Stimulated activated CD4-positive, alpha-beta T cell treated with anti-CD3 and anti-CD28 coated beads, Interleukin-12 subunit alpha, Interleukin-12 subunit beta, amount 100 ng/mL, for 48 hours (primary cell): ENCODE measurements at places on chromosomes 3 and 15.

DNA sequence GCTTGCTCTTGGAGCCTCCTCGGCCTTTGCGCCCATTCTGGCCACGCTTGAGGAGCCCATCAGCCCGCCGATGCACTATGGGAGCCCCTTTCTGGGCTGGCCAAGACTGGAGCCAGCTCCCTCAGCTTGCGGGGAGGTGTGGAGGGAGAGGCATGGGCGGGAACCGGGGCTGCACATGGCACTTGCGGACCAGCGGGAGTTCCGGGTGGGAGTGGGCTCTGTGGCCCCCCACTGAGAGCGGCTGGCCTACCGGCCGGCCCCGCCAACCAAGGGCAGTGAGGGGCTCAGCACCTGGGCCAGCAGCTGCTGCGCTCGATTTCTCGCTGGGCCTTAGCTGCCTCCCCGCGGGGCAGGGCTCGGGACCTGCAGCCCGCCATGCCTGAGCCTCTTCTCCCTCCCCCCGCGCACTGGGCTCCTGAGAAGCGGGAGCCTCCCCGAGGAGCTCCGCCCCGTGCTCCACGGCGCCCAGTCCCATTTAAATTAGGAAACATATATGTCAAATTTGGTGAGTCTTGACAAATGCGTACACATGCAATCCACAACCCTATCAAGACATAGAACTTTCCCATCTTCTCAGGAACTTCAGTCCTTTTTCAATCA lies 97.6 kb upstream of the CNTN3 start:
- DNase-seq = no peak

DNA sequence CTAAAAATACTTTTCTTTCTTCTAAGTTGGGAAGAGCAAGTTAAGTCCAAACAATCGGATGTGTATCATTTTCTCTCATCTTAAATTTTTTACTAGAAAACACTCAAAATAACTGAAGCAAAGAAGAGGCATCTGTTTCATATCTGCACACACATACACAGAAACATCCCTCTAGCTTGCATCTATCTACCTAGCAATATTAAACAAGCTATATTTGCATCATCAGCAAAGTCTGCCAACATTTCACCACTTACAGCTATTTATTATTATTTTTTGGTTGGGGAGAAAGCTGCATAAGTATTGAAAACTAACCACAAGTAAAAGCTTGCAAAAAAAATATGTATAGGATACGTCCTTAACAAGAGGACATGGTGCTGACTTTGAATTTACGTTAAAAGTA lies 1.9 kb downstream of the GOLIM4 start:
- DNase-seq = no peak

DNA sequence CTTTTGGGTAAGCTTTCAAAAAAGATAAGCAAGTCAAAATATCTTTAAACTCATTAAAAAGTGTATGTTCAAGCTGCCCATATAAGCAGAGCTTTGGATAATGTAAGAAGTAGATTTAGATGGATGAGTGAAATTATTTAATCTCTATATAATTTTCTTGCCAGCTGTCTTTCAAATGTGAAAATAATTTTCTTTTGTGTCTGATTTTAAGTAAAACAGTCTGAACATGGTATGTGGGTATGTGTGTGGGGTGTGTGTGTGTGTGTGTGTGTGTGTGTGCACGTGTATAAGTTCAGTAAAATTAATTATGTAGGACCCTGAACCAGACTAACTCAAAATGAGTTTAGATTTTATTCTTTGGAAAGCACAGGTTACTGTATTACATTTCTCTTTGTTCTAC lies 155.2 kb upstream of the CGNL1 start:
- DNase-seq = no peak

- DNase-seq = no peak
These were observed 78.8 kb downstream of the BFSP2 start for GRCh38 chr3:133478624-133479023.

- DNase-seq = no peak
These were observed 1.3 kb upstream of the SPTSSB start for GRCh38 chr3:161372321-161373260.

GRCh38 chr3:183980403-183980802 lies 37.3 kb downstream of the ABCC5 start:
- no peak for DNase-seq

DNA sequence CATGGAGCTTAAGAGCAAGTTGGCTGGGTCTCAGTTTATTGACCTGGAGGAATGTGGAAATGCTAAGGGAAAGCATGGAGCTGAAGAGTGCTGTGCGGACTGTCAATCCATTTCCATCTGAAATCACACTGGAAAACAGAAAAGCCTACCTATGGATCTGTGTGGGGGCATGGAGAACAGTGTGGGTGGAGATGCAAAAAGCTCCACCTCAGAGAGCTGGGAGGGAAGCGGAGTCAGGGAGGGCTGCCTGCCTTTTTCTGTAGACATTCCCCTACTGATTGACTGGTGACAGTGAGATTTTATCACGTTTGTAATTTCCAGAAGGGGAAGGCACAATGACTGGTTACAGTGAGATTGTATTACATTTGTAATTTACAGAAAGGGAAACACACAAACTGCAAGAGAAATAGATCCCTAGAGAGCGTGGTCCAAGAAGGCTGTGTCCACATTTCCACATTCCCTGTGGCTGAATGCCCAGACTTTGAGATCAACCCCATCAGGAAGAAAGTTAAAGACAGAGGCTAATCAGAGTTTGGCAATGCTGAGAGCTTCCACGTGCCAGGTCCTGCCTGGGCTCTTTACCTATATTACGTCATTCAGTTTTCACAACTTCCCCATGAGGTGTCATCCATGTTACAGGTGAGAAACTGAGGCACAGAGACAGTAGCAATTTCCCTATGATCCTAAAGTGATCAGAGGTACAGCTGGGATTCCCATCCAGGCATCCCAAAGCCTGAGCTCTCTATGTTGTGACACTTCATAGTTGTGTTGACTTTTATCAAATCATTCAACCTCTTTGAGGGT lies 67.7 kb upstream of the NSMCE3 start:
- DNase-seq = no peak

- DNase-seq = no peak
These were observed 45.3 kb upstream of the PLCL2 start for GRCh38 chr3:16839271-16840100.

DNA sequence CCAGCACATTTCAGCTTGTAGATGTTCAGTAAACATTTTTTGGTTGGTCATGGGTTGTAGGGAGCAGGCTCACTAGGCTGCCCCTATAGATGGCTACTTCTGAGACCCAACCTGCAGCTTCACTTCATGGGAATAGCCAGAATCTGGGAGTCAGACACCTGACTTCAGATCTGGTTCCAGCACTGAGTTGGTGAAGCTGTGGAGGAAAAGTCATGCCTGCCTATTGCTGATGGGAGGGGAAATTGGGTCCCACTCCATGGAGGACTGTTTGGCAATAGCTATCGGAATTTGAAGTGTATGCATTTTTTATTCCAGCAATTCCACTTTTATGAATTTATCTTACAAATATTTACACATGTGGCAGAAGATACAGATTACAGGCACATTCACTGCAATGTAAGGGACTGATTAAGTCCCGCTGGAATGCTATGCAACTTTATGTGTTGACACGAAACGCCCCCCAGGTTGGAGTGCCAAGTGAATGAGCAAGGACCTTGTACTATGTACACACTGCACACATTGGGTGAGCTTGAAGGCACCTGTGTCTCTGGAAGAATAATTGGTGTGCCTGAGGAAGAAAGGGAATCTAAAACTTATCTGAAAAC lies 7.8 kb upstream of the CCR1 start:
- DNase-seq = no peak

- no peak for DNase-seq
These were observed 33.4 kb upstream of the CTDSPL2 start for GRCh38 chr15:44394062-44394461.

GRCh38 chr15:91887321-91887720 lies 33.8 kb downstream of the SLCO3A1 start:
- no peak for DNase-seq

DNA sequence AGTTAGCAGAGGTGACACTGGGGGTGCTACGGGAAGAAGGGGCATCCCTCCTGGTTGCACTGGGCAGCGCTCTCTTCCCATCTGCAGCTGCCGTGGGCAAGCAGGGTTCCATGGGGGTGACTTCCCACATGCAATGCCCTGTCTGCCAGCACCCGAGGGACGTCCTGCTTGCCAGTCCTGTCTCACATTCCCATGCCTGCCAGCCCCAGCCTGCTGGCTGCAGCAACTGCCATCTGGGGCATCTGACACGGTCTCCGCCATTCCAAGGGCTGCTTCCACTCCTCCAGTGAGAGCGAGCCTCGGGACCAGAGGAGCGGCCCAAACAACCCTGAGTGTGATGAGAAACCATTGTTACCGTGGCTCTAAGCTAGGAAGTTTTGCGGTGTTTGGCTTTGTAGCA lies 45.4 kb upstream of the RPL32 start:
- DNase-seq = no peak

GRCh38 chr15:80929225-80929624 lies 60.4 kb downstream of the MESD start:
- no peak for DNase-seq

- DNase-seq = peak; percentile 32
These were observed 6.0 kb downstream of the SNRPA1 start for GRCh38 chr15:101288905-101289513.

GRCh38 chr3:27746838-27747237 lies 24.7 kb upstream of the EOMES start:
- DNase-seq = no peak

GRCh38 chr15:48423896-48424475 lies 92.8 kb downstream of the DUT start:
- no peak for DNase-seq

DNA sequence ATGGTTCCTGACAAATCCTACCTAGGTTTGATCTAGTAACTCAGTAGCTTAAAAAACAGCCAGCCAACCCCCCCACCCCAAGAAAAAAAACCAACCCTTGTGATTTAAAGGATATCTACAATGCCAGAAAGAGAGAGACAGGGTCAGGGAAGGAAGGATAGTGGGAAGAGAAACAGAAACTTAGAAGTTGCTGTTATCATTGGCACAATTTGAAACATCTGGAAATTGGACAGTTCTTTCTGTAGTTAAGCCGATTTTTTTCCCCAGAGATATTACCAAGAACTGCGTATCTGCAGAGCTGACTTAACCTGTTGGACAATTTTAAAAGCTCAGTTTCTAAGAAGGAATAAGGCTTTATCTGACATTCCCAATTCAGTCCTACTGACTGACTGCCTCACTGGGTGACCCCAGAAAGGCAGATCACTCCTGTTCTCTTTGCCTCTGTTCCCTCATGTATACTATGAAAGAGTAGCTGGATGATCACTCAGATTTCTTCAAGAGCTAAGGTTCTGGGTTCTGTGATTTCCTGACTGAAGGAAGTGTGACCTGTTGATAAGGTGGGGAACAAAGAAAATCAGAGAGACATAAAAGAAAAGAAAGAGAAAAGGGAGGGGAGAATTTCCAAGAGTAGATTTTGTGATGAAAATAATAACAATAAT lies 128.3 kb downstream of the MAP2K5 start:
- no peak for DNase-seq

DNA sequence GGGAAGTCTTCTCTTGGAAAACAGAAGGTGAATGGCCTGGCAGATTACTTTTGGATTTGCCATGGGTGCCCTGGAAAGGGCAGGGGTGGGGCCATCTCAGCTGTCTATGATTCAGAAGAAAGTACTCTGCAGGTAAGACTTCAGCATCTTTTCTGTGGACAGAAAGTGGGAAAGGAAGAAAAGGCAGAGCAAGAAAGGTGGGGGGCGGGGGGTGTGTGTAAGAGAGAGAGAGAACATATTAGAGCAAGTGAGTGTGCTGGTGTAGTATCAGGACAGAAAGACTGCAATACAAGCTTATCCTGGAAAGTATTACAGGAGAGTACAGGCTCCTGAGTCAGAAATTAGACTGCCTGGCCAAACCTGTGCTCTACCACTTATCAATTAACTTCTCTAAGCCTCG lies 5.5 kb downstream of the TAGLN3 start:
- DNase-seq = no peak

DNA sequence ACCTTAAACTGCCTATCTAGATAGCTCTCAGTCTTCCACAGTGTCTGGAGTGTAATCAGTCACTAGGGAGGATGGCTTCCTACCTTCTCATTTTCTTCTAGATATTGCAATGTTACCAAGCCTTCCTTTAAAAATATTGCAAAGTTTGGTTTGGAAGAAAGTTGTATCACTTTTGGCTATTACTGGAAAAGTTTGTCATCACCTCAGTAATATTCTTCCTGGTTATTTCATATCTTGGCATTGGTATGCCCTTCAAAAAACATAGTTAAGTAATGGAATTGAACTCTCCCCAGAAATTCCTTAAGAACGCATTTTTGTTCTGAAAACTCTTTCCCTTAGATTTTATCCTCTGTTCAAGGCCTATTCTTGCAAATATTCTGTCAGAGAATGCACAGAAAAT lies 179.3 kb upstream of the MME start:
- DNase-seq = no peak

DNA sequence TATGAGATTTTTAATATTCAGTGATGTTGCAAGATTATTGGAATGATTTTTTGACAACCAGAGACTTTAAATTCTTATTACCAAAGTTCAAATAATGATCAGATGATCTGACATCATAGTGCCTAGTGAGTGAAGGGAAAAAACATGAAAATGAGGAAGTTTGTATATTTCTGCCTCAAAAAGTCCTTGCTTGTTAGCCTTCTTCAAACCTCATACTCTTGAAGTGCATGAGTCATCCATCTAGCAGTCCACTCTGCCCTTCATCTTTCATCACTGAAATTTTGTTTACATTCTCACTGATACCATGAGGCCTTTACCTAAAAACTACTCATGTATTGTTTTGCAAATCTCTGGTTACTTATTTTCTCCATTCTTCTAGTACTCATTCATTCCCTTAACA lies 23.9 kb upstream of the OR5H6 start:
- DNase-seq = no peak

GRCh38 chr3:177430653-177431052 lies 233.4 kb upstream of the TBL1XR1 start:
- DNase-seq = no peak

GRCh38 chr3:160379628-160380214 lies 19.3 kb downstream of the IFT80 start:
- no peak for DNase-seq

- no peak for DNase-seq
These were observed 65.2 kb downstream of the SLCO2A1 start for GRCh38 chr3:133964547-133964946.

DNA sequence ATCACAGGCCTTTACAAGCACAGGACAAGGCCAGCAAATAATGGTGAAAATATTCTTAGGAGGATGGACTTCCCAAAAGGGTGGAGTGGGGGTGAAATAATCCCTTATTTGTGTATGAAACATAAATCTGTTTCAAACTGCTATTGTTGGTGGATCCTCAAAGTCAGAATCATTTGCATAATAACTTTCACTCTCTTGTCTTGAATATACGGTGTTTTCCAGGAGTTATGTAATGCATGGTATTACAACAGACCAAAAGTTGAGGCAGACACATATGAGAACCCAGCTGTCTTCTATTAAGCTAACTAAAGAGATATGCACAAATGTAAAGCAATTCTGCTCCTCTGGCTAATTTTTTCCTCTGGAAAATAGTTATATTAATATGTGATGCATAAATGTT lies 57.7 kb downstream of the PRTG start:
- no peak for DNase-seq

GRCh38 chr3:117856354-117856753 lies 1146.8 kb downstream of the TUSC7 start:
- no peak for DNase-seq
